ENCODE measurements at places on chromosomes 7 and 10.

GRCh38 chr10:8659982-8660381 is 605.5 kb downstream of the GATA3 start:
- DNase-seq, result no peak

DNA sequence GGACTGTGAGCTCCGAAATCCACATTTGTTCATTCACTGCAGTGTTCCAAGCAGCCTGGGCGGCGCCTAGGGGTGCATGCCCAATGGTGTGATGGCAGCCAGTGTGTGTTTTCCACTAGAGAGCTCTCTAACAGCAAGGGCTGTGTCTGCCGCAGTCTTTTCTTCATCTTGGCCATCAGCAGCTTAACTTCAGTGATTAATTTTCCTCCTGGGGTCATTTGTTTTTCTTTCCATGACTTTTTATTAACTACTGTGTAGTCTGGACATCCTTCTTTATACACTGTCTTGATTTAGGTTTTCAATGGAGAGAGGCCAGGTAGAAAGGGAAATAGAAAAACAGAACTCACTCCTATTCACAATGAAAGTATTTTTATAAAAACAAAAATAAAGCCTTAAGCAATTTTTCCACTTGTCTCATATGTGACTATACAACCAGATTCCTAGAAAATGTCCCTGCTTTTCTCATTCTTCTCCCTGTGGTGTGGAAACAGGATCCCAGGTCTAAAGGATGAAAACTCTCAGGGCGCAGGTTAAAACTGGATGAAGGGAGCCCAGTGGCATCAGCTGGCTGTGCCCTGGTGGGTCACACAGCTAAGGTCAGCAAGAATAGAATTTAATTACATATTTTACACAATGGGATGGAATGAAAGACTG is 176.8 kb downstream of the PKD1L1 start:
- DNase-seq, result no peak

DNA sequence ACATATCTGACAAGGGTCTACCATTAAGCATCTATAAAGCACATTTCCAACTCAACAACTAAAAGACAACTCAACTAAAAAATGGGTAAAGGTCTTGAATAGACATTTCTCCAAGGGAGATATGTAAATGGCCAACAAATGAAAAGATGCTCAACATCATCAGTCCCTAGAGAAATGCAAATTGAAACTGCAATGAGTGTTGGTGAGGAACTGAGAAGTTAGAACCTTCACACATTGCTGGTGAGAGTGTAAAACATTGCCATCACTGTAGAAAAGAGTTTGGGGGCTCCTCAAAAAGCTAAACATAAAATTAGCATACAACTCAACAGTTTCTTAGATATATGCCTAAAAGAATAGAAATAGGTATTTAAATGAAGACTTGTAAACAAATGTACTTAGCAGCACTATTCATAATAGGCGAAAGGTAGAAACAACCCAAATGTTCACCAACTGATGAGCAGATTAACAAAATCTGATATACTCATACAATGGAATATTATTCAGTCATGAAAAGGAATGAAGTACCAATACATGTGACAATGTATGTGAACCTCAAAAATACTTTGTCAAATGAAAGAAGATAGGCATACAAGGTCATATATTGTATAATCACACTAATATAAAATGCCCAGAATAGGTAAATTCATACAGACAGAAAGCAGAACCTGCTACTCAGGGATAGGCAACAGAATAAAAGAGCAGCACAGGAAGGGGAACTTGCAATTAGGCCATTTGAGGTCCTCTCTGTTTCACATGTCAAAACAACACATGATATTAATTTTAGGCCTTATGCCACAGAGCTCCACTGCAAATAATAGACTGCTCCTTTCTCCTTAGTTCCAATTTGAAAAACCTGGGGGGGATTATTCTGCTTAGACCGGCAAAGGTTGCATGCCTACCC is 10.6 kb upstream of the LRRC72 start:
- DNase-seq, result no peak

- no peak for DNase-seq
These were observed 521.8 kb downstream of the GATA3 start for GRCh38 chr10:8576281-8576680.

- DNase-seq, result no peak
These were observed 4.2 kb downstream of the KIFBP start for GRCh38 chr10:68992636-68993440.

DNA sequence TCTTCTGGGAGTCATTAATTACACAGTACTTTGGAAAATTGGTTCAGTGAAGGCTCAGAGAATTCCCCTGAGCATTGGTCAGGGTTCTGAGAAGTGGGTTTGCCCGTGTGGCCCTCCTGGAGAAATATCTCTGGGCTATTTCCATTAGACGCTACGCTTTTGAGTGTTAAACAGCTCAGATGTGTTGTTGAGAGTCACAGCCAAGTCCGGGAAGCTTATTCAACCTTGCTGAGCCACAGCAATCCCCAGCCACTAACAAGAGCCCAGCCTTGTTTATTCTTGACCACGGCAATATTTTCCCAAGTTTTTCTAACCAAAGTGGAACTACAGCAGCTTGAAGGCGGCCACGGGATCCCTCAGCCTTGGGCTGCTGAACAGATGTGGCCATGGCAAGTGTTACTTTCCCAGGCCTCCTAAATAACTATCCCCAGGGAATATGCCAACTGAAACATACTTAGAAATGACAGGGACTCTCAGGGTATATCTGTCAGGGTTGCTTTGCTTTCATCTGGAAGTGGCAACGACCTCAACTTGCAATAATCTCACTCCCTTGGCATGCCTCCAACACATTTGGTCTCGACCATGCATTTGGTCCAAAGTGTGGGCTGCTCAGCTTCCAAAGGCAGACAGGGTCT is 214.7 kb downstream of the EMX2 start:
- DNase-seq, result no peak

GRCh38 chr10:71747551-71748523 is 25.5 kb downstream of the VSIR start:
- no peak for DNase-seq

- DNase-seq, result no peak
These were observed 83.6 kb downstream of the FAM53B start for GRCh38 chr10:124660404-124661125.

DNA sequence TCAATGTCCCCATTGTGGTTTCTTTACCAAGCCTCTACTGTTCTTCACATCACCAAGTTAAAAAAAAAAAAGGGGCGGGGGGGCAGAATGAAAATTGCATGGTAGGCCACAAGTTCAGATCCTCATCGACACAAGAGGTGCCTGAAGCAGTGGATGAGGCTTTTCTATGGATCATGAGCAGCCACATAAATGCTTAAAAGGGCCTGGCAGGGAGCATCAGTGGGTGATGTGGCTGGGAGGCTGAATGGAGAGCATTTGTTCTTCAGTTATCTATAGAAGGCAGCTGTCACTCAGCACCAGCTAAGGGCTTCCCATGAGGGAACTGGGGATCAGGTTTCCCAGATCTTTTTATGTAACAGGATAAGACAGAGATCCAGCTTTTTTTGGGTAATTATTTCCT is 117.9 kb downstream of the CFTR start:
- no peak for DNase-seq

DNA sequence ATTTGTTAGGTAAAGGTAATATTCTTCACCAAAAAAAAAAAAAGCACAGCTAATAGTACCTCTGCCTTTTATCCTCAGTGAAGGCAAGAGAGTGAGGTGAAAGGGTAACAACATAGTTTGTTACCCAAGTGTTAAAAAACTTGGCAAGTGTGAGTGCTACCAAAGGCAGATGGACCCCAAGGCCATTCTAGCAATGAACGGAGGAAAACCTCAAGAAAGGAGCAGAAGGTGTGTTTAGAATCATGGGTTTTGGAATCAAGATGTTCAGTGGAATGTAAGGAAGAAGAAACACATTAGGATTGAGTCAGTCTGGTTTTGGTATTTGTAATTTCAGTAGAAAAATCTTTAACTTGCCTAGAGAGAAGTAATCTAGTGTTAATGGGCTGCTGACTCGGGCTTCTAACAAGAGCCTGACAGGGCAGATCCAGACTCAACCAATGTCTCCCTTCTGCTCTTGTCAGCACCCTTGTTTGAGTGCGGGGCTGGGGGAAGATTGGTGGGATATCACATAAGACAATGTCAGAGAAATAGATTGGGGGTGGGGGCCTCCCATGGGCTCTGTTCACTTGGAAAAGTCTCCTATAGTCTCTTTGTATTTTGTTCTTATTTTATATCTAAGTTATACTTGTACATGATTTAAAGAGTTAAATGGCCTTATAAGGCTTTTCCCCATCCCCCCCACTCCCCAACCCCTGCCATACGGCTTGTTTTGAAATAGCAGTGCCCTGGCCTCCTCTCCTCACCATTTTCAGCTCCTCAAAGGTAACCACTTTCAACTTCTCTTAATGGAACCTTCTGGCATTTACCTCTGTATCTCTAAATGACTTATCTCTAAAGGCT is 44.4 kb downstream of the SCD start:
- no peak for DNase-seq

GRCh38 chr10:54133203-54133602 is 667.8 kb downstream of the PCDH15 start:
- no peak for DNase-seq

DNA sequence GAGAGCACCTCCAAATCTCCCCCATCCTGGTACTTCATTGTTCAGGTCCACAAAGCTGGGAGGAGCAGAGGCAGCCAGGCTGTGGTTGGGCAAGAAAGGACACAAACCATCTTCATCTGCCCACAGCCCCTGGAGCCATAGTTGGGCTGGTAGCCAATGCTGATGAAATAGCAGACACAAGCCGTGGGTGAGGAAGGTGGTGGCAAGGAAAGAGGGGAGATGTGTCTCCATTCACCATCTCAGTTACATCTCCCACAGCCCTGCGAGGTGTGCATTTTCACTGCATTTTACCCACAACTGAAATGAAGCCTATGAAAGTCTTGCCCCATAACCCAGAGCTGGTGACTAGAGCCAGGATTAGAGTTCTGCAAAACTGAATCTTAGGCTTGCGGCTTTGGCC is 35.0 kb downstream of the PIK3AP1 start:
- DNase-seq, result no peak

GRCh38 chr7:47946581-47947354 is 1.5 kb downstream of the PKD1L1 start:
- DNase-seq, result no peak

DNA sequence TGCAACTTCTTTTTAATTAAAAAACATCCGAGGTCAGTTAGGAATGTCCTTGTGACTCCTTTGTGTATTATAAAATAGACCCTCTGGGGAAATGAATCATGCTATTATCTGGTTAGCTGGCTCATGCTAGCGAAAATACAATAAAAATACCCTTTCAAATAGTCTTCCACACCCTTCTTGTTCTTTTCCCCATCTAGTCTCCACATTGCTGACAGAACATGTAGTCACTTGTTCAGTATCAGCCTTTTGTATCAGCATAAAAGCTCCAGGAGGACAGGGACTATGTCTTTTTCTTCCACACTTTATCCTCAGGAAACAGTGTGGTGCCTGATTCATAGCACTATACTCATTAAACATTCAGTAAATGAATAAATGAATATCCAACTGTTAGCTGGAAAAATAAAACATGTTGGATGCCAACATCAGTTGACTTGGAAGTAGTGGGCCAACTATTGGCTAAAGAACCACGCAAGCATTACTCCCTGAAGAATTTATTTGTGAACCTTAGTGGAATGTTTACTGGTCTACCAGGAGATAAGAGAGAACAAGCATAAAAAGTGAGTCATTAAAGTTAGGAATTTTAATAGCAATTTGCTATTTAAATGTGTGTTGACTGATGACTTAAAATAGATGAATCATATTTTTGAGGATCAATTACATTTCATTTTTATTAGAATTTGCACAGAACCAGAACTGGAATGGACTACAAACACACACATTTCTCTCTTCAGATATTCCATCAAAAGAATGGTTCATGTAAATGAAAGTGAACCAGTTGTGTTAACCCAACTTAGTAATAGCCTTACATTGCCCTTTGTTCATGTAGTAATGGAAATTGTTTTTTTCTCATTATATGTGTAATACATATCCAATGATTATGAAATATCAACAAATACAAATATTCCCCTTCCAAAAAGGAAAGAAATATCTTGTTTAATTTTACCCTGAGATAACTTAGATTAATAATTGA is 129.6 kb downstream of the DKK1 start:
- DNase-seq, result no peak

DNA sequence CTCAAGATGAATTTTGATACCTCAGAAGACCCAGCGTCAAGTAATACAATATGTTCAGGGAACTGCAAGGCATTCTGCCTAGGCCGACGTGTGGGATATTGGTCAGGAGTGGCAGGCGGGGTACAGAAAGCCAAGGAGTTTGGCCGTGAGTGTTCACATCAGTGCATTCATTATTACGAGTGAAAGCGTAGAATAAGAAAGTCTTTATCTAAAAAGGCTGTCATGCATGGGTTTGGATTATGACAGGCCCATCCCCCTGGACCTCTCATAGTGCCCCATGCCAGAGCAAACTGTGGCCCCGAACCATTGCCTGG is 7.5 kb downstream of the AIMP2 start:
- no peak for DNase-seq

DNA sequence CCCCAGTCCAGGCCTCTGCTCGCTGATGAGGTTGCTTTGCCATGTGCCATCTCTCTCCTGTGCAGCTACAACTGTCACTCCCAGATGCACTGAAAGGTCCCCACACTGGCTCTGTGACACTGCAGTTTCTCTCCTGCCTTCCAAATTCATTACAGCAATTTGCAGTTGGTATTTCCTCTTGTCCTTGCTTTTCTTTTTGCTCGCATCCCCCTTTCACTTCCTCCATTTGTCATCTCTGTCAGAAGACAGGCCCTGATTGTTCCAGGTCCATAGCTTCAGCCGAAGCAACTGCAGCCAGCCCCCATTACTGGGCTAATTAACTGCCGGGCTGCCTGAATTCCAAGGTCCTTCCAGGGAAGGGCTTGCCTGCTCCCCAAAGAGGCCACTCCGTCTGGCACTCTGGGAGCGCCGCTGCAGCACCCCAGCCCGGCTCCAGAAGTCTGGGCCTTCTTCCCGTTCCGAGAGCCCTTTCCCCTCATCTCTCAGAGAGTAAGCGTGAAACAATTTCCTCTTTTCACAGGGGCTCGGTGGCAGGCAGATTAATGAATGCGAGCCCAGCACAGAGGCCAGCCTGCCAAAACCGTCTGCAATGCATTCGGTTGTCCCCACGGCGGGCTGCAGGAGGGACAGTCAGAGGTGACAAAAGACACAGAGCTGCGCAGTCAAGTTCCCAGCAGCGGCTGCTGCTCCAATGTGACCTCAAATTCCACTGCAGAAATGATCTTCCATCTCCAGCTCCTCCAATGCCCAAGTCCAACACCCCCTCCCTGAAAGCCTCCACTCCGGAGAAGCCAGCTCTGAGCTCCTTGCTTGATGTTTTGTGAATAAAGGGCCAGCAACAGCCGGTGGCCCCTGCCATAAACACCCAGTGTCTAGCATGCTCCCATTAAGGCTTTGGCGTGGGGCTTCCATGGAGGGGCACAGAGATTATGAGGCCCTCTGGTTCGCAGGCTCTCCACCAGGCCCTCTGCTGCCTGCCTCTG is 279.4 kb upstream of the HABP2 start:
- DNase-seq, result no peak

All from NCI-H510A treated with DMSO at 0.1 percent for 48 hours (cell line).